MV-4-11 (cell line): ENCODE measurements at places on chromosomes 16 and 17.

DNA sequence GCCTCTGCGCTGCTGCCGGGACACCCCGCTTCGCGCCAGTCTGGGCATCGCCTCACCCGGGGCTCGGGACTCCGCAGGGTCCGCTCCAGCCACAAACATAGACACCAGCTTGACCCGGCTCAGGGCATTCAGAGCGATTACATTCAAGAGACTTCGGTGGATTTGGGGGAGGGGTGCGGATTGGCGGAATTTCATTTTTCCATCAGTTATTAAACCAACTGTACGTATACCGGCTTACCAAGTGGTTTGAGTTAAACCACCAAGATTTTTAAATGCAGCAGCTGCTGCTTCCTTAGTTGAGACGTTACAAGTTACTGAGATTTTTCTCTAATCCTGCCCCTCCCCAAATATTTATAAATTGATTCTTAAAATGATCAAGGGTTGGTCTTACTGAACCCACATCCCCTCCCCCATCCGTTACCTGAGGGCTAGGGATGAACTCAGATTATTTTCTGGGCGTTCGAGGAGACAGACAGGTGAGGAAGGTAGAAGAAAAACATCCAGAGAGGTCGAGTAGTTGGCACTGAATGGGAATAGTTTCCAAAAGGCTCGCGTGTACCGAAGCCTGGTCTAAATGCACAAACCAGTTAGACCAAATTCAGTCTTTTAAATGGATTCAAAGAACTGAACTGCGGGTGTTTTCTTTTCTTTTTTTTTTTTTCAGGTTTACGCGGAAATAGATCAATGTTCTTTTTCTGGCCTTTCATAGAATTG, 1.5 kb downstream of the CRHR1 start:
- DNase-seq, result no peak

GRCh38 chr17:75084039-75084660, 3.6 kb upstream of the SLC16A5 start:
- no peak for DNase-seq

DNA sequence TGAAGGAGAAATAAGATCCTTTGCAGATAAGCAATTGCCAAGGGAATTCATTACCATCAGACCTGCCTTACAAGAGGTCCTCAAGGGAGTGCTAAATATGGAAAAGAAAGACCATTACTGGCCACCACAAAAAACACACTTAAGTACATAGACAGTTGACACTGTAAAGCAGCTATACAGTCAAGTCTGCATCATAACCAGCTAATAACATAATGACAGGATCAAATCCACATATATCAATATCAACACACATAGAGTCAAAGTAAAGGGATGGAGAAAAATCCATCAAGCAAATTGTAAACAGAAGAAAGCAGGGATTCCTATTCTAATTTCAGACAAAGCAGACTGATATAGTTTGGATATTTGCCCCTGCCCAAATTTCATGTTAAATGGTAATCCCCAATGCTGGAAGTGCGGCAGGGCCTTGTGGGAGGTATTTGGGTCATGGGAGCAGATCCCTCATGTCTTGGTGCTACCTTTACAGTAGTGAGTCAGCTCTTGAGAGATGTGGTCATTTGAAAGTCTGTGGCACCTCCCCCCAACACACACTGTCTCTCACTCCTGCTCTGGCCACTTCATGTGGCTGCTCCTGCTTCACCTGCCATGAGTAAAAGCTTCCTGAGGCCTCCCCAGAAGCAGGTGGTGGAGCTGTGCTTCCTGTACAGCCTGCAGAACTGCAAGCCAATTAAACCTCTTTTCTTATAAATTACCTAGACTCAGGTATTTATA, 32.8 kb downstream of the TANC2 start:
- DNase-seq, result no peak

- DNase-seq, result no peak
Measured at GRCh38 chr17:78812855-78813254, 27.8 kb downstream of the USP36 start.

DNA sequence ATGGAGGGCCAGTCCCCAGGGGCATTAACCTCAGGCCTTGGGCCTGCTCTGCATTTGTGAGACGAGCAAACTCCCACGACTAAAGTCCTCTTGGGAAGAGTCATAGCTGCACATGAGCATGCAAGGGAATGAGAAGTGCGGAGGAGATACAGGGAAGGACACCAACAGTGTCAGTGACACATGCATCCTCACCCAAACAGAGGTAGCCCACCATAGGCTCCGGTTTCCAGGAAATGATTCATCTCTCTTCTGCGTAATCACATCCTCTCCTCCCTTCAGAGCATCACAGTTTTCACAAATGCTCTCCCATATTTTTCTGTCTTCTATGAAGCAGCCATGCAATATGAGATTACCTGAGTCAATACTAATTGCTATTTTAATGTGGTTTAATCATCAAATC, 725.7 kb upstream of the GOT2 start:
- DNase-seq, result no peak

DNA sequence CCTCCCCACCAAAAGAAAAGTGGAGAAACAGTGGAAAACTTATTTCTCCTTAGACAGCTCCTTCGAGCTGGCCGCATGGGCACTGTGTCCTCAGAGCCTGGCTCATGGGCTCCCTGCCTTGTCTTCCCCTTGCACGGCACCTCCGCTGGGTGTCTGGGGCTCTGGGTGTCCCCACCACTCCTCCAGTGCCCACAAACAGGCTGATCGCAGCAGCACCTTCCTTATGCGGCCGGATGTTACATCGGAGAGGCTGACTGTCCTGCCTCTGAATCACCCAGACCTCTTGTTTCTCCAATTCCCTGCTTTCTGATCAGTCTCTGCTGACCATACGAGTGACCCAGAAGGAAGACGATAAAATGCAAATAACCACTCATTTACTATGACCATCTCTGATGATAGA, 121.7 kb downstream of the SLC39A11 start:
- DNase-seq, result no peak

DNA sequence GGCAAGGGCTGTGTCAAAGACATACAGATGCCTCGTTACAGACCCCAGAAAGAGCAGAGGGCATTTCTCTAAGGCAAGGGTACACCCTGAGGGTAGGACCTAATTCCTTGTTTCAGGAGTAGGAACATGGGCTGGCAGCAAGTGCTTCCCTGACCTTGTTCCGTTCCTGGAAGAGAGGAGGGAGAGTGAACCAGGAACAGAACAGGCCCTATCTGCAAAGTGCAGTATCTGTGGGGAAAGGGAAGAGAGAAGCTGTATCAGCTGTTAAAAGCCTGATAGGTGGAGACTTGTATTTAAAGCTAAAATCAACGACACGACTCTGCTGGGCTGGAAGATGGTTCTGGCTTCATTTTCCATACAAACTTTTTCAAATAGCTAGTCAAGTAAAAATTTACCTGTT, 26.1 kb upstream of the FASN start:
- no peak for DNase-seq

DNA sequence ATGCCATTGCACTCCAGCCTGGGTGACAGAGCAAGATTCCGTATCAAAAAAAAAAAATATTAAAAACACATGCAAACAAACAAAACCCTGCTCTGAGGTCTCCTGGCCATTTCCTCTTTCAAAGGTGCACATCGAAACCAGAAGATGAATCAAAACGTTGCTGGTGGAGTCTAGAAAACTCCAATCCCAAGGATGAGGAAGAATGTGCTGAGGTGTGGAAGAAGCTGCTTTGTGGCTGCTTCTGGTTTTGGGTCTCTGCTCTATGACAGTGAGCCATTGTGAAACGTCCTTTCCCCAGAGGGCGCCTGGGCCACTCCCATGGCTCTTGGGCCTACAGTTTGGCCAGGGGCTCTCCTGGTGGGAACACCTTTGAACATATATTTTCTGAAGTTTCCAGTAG, 112.6 kb downstream of the IRF8 start:
- DNase-seq, result peak; percentile 37

DNA sequence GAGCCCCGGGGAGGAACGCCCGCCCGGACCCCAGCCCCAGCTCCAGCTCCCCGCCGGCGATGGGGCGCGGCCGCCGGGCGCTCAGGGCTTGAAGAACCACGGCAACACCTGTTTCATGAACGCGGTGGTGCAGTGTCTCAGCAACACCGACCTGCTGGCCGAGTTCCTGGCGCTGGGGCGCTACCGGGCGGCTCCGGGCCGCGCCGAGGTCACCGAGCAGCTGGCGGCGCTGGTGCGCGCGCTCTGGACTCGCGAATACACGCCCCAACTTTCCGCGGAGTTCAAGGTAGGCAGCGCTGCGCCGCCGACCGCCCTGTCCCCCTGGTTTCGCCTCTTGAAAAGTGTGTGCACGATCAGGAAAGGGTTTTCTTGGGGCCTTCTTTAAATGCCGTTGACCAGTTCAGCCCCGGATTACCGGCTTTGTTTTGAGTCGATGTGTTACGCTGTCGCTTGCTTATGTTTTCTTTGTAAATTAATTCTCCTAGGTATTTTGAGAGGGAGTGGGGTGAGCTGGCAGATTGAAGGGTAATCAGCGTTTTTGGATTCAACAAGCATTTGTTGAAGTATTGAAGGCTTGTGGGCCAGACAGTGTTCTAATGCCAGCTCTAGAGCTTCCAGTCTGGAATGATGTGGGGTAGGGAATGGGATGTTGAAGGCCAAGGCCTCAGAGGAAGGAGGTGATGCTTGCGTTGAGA, 681 bp downstream of the USP43 start:
- DNase-seq, result no peak

DNA sequence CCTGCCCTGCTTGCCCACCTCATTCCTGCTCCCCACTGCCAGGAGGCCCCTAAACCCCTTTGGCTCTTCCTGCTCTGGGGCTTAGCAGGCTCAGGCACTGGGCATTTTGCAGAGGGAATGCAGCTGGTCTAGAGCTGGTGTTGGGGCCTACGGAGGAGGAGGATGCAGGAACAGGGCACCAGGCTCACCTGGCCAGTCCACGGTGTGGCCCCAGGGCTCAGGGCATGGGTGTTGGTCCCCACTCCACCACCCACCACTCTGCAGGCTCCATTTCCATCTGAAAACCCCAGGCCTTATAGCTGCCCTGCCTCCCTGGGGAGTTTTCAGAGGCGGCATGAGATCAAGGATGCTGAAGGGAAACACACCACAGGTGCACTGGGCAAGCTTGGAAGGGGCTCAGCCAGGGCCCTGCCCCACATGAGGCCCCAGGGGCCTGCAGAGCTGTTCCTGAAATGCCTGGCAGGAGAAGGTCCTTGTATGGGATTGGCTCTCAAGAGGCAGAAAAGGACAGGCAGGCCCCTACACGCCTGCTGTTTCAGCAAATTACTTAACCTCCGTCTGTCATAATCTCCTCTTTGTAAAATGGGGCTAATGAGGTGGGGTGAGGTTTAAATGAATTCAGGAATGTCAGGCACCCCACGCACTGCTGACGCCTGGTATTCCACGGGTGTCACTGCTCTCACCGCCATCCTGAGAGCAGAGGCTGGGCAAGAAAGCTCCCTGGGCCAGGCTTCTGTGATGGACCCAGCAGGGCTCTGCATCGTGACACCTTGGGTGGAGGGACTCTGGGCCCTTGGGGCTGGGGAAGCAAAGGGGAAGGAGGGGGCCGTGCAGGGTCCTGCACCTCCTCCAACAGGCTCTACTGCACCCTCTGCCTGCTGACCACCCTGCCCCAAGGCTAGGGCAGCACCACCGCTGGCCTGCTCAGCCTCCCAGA, 9.3 kb downstream of the SLC47A2 start:
- DNase-seq, result no peak

GRCh38 chr17:80942423-80943345, 49.0 kb upstream of the CHMP6 start:
- DNase-seq, result no peak

DNA sequence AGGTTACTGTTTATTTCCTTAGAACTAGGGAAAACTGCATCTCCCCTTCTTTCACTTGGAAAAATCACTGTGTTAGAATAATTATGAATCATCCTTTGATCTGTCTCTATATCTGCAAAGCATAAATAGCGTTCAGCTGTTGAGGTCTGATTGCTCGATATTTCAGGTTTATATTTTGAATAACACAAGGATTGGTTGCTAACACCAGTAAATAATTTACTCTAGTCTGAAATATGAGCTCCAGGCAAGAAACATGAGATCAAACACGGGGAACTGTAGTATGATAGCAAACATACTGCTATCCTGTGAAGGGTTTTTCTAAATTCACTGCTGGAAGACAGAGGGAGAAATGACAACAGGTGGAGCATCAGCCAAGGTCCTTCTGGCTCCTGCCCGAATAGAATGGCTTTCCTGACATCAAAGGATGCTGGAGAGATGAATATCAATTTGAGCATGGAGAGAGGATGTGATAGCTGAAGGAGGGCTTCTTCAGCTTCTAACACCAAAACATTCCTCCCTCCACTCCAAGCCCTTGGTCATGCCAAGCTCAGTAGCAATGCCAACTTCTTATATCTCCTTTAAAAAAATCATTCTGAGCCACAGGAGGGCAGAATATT, 450.3 kb downstream of the SHISA9 start:
- no peak for DNase-seq

- peak; percentile 65 for DNase-seq
Measured at GRCh38 chr17:49450735-49451134, 36.1 kb upstream of the PHB1 start.

DNA sequence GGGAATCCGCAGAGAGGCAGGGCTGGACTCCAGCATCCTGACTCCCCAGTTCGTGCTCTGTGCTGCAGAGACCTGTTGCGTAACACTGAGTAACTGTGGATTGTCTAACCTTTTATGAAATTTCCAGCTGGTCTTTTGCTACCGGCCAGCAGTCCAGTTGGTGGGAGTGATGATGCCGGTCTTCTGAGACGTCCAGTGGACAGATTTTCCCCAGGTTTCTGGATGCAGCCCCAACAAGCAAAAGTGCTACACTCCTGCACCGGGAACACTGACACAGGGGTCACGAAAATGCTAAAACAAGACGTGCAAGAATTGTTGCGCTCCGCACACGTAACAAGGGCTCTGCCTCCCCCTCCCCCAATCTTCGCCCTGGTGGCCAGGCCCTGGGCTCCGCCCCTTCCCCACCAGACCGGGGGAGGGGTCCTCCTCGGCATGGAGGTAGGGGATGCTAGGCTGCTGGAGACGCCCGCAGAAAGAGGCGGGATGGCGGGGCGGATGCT, 701 bp upstream of the MRC2 start:
- peak; percentile 70 for DNase-seq

GRCh38 chr16:17949982-17950250, 386.6 kb downstream of the NPIPA8 start:
- DNase-seq, result no peak

GRCh38 chr17:48213797-48214196, 106.2 kb downstream of the SNX11 start:
- DNase-seq, result no peak

GRCh38 chr16:24514096-24514495, 25.3 kb upstream of the RBBP6 start:
- DNase-seq, result no peak
